ENCODE measurements at places on chromosomes 2 and 18. TPM values are rescaled to one million over a fixed set of nuclear protein-coding genes. Genes with fewer than 3 reads are reported as not detected.

The GLI2 gene
- total RNA-seq: not detected

The TRIM43 gene
- total RNA-seq: not detected

The ADRA2B gene
- total RNA-seq: not detected

The DSC2 gene
- total RNA-seq: not detected

The RUFY4 gene
- total RNA-seq: 1.5 TPM

The NCK2 gene
- 124 TPM for total RNA-seq

The CDH19 gene
- total RNA-seq: not detected

The ANKRD36C gene
- 71.8 TPM for total RNA-seq

The PRPF40A gene
- total RNA-seq: 111 TPM

The AQP12B gene
- not detected for total RNA-seq

The RALB gene
- 13.8 TPM for total RNA-seq

The NAPG gene
- total RNA-seq: 31.8 TPM

The KCNE4 gene
- not detected for total RNA-seq

The FOXD4L1 gene
- total RNA-seq: 0.21 TPM

The RAB27B gene
- total RNA-seq: not detected

All from naive thymus-derived CD8-positive, alpha-beta T cell (primary cell).